ENCODE measurements at places on chromosomes 11 and 22.

DNA sequence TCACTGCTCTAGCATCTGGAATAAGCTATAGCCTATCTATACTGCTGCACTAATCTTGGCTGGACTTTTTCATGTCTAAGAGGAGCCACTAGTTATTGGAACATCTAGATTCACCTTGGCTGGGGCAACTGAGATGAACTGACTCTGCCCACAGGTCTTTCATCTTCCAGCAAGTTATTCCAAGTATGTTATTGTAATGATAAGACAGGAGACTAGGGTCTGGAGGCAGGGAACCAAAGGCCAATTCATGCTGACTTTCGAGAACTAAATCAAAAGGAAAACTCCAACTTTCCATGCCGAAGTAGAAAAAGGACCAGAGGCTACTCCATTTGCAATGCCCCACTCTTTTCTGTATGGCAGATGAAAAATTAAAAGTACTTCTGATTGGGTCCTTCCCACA, 1243.0 kb upstream of the RAG2 start:
- DNase-seq = no peak

DNA sequence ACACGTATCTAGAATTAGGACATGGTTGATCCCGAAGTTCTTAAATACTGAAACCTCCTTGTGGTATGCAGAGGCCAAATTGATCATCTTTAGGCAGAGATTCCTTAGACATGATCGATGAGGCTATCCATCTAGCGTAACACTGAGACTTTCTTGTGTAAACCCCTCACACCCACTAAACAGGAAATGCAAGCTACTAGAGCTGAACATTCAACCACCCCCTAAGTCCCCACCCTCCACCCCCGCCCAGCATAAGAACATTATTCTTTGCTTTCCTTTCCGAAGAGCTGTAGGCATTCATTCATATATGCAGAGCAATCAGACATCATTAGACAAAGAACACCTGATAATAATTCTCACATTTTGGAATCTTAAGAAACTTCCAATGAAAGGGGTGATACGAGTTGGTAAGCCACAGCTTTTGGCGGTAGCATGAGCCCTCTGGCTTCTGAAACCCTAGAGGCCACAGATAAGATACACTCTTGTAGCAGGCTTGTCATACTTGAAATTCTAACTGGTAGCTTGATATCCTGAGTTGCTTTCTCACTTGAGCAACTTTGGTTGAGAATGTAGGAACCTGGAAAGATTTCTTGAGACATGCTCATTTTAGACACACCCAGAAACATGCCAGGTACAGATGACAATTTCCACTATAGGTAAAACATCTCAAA, 42.2 kb downstream of the FLI1 start:
- DNase-seq = no peak

DNA sequence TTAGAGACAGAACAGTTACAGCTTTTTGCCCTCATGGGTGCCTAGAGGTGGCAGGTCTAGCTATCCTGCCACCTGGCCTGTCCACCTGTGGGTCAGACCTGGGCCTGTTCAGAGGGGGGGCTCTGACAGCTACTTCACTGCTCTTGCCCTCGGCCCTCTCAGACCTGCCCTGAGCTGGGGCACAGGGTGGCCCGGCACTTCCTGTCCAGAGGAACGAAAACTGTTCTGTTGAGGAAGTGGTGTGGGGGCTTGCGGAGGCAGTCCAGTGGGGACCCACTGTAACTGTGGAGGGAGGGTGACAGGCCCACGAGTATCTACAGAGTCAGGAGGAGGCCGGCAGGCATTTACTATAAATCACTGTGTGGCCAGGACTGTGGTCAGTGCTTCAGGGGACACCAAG, 16.2 kb downstream of the TESMIN start:
- no peak for DNase-seq

DNA sequence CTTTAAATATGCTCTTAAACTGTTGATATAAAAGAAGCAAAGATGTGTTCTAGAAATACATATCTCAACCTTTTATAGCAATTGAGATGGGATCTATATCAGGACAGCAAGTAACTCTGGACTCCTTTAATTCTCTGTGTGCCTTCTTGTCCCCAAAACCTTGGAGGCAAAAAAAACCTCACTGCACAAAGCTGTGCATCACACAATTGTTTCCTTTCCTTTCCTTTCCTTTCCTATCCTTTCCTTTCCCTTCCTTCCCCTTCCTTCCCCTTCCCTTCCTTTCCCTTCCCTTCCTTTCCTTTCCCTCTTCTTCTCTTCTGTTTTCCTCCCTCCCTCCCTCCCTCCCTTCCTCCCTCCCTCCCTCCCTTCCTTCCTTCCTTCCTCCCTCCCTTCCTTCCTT, 9.5 kb upstream of the TTC12 start:
- no peak for DNase-seq

GRCh38 chr11:74248469-74248868, 63.0 kb downstream of the P4HA3 start:
- no peak for DNase-seq

DNA sequence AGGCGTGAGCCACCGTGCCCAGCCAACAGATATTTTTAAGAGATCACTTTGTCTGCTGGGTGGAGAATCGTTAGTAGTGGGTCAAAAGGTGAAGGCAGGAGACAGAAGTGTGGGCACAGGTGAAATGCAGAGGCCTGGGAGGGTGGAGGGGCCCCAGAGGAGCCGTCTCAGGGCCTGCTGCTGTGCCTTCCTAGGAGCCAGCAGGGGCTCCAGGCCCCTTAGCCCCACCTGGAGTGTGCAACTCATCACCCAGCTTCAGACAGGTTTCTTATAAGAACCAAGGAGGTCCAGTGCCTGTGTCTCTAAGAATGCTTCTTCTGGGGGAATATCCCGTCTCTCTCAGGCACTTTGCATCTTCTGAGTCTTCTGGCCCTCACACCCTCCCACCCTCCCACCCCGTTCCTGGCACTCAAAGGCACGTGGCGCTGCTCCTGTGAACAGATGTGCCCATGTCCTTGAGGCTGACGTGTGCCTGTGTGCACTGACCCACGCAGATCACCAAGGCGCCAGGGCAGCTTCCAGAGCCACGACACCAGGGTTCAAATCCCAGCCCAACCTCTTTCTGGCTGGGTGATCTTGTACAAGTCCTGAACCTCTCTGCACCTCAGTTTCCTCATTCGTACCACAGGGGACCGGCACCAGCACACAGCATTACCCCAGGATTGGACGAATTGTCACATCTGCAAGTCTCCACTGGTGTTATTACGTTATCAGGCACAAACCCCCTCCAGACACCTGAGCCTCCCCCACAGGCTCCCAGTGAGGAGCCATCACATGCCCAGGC, 3.4 kb downstream of the ARSA start:
- DNase-seq = no peak

- no peak for DNase-seq
These were observed 15.7 kb upstream of the KCTD14 start for GRCh38 chr11:78038697-78039313.

DNA sequence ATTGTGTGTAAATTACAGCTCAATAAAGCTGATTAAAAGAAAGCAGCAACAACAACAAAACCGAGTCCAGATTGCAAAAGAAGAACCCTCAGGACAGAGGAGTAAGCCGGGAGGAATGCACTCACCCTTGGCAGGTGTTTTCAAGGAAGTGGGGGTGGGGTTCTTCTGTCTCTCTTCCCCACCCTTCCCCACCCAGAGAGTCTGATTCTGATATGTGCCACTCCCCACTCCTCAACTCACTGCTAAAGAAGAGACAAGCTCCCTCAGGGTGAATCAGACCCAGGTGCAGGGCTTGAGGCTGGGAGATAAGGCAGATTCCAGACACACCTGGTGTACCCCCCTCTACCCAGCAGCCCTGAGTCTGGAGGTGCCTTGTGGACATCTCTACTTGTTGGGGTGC, 38.4 kb upstream of the PHF21A start:
- no peak for DNase-seq

DNA sequence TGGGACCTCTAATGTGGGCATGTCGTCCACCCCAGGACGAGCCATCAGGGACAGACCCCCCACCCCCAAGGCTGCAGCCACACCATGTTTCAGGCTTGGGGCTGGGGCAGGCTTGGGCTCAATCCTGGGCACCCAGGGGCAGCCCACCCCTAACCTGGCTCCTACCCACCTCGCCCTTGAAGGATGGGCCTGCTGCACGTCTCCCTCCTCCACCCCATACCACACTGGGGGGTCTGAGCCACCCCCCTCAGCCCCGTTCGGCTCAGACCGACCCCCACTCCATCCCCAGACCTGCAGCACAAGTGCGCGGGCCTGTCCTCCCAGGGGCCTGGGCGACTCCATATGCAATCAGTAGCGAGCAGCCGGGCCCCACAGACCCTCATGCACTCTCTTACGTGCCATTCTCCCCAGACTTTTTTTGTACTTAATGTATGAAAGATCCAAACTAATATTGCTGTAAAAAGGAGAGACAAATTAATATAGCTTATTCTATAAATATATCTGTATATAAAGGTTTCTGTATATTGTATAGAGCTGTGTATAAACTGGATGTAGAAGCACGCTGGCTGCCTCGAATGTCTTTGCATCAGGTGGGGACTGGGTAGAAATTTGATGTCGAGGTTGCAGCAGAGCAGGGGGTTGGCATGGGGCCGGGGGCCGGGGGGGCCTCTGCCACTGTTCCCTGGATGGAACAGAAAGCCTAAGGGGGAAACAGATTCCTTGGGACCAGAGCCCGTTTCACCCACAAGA, 5.8 kb upstream of the MYRF start:
- no peak for DNase-seq

- no peak for DNase-seq
These were observed 9.7 kb downstream of the GAL3ST1 start for GRCh38 chr22:30564761-30565119.

DNA sequence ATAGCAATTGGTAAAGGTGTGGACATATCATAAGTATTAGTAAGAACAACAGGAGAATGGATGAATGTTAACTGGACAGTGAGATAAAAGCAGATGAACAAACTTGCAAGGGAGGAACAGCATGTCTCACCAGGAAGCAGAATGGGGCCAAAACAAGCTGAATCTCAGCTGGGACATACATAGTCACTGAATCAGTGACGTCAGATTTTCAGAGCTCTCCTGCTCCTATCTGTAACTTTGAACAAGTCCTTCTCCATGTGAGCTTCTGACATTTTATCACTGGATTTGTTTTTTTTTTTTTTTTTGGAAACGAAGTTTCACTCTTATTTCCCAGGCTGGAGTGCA, 118.7 kb downstream of the BBOX1 start:
- no peak for DNase-seq

DNA sequence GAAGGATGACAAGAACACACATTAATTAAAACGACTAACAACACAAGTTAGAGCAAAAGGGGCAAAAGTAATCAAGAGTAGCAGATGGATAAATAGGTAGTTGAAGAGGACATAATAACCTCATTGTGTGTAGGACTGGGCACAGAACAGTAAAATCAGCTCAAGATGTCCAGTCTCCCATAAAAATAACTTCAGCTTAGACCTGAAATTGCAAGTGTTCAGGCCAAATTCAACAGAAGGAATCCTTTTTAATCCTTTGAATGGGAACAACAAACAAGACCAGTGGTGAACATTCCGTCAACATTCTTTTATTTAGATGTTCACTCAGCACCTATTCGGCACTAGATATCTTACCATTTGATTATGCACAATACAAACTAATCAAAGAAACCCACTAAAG, 4.4 kb downstream of the MTMR2 start:
- no peak for DNase-seq

DNA sequence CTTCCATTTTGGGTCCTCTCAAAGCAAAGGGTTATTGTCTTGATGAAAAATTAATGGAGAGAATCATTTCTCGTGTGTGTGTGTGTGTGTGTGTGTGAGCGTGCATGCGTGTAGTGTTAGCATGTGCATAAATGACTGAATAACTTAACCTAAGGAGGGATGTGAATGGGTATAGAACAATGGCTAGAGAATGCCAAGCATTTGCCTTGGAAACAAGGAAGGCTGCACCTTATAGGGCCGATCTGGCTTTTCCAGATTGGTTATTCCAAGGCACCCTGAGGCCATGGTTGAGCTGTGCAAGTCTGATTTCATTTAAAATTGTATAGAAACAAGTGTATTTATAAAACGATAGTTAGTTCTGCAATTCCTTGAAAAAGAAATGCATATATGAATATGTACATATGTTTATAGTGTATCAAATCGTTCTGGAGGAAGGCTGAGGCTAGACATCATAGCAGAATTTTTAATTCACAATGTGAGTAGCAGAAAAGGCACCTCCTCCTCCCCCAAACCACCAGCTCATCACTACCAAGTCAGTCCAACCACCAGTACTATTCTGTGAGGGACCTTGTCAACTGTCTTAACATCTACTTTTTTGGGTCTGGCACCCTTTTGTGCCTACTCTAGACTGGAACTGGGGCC, 322.7 kb upstream of the ISX start:
- no peak for DNase-seq

DNA sequence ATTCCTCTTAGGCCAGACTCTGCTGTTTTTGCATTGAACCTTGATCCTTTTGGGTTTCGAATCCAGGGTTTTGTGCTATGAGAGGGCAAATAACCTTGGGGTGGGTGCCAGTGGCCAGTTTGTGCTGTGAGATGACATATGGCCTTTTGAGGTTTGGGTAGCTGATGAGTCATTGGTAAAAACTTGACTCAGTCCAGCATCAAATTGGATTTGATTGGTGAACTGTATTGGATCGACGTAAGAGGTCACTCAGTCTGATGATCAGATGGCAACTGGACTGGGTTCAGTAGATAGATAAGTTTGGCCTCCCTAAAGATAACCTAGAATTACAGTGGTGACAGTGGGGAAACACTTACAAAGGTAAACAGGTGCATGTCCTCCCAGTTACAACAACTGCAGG, 41.0 kb upstream of the XKR3 start:
- DNase-seq = no peak

- DNase-seq = no peak
These were observed 45.4 kb upstream of the SLC22A12 start for GRCh38 chr11:64545619-64546018.

DNA sequence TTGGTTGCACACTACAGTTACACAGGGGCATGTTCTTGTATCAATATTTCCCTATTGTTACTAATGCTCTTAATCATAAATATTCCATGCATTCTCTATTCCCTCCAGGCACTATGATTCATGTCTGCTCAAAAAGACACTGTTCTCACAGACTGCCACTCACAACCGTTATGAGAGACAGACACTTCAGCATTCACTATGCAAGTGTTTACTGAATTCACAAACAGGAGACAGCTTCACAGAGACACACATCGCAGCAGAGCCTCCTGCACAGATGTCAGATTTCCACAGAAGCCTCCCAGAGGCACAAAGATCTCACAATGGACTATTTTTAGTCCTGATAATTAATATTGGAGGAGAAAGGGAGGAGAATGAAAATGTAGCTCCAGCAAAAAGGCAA, 930.4 kb downstream of the OPCML start:
- no peak for DNase-seq
